Activated T-cell treated with anti-CD3 and anti-CD28 coated beads, Interleukin-2, amount 50 U/mL, for 24 hours (primary cell): ENCODE measurements at places on chromosomes 2 and 18.
A peak's percentile ranks its signal among the peaks of the same experiment; 100 is the strongest.

DNA sequence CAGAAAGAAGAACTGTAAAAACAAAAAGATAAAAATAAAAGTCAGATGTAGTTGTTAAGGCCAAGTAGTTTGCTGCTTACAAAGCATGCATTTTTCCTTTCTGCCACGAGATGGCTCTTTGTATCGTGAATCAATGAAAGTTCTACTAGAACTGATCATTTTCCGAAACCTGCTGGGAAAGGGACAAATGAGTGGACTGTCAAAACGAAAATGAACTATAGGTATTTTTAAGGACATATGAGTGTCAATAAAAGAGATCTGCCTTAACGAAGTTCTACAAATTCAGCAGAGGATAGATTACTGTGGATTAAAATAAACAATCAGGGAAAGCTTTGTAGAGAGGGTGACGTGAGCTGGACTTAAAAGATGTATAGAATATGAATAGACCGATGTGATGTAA is 15.0 kb upstream of the ELOA2 start:
- no peak for DNase-seq
- H3K36me3 ChIP-seq, result no peaks in the 10 kb centered on the region
- no peak overlapping the region for H3K27ac ChIP-seq
- no peaks in the 10 kb centered on the region for H3K4me1 ChIP-seq

GRCh38 chr2:183927406-183928325 is 670.7 kb upstream of the ZNF804A start:
- H3K4me3 ChIP-seq, result no peak overlapping the region
- no peaks in the 10 kb centered on the region for H3K4me1 ChIP-seq
- H3K36me3 ChIP-seq, result no peaks in the 10 kb centered on the region
- H3K27me3 ChIP-seq, result no peaks in the 10 kb centered on the region

DNA sequence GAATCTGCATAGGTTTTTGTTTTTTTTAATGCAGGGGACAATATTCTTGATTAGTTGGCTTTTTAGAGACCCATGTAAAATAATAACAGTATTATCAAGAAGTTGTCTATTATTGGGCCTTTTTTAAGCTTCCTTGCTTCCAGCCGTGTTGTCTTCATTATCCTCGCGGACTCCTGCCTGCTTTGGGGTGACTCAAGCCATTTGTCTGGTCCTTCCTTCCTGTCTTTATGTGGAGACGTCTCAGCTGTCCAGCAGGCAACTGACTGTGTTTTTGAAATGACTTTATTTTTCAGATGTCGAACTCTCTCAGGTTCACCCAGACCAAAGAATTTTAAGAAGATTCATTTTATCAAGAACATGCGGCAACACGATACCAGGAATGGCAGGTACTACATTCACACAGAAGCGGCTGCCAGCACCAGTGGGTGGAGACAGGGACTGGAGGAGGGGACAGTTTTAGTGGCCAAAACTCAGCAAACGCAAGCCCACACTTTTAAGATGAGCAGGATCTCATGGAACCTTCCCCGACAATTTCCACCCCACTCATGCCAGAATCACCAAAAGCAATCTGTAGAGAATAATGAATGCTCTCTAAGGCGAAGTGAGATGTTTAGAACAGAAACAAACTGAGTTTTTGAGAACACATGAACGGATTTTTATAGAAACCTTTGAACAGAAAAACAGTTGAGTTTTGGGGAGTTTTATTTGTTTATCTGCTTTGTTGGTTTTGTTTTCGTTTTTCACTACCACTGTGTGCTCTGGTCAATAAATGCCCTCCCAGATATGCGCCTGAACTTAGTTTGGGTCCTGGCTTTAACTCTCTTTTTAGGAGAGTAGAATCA is 59.1 kb downstream of the CABLES1 start:
- H3K4me3 ChIP-seq, result no peak overlapping the region
- H3K27ac ChIP-seq, result no peak overlapping the region
- H3K36me3 ChIP-seq, result no peaks in the 10 kb centered on the region
- DNase-seq, result no peak
- H3K4me1 ChIP-seq, result peaks cover 9% of the 10 kb centered on the region

GRCh38 chr18:24138789-24139616 is at the start of gene CABYR:
TSS of gene CABYR (plus strand) at chr18:24139062. CDS start at chr18:24143115, 4,053 bp downstream.
- H3K4me1 ChIP-seq, result peaks cover 26% of the 10 kb centered on the region
- DNase-seq, result peak; percentile 80
- H3K27ac ChIP-seq, result peak within 1 kb of the TSS; percentile 65
- peaks cover 6% of the 10 kb centered on the region for H3K36me3 ChIP-seq
- peaks cover 23% of the 10 kb centered on the region for H3K27me3 ChIP-seq

GRCh38 chr2:50680646-50681045 is 351.3 kb downstream of the NRXN1 start:
- H3K4me1 ChIP-seq, result no peaks in the 10 kb centered on the region
- no peak for DNase-seq
- H3K36me3 ChIP-seq, result no peaks in the 10 kb centered on the region
- no peaks in the 10 kb centered on the region for H3K27me3 ChIP-seq
- no peak overlapping the region for H3K27ac ChIP-seq

DNA sequence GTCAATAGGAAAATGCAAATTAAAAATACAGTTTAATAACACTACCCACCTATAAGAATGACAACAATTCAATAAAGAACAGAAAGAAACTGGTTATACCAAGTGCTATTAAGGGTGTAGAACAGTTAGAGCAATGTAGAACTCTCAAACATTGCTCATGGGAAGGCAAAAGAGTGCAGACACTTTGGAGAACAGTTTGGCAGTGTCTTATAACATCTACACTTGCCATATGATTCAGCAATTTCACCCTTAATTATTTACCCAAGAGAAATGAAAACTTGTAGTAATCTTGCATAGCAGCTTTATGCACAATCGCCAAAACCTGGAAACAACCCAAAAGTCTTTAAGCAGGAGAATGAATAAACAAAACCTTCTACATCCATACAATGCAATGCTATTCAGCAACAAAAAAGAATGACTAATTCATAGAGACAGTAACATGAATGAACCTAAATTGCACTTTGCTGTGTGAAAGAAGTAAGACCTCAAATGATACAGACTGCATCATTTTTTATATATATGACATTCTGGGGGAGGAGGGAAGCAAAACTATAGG is 455.2 kb downstream of the THSD7B start:
- no peaks in the 10 kb centered on the region for H3K4me1 ChIP-seq
- H3K27me3 ChIP-seq, result no peaks in the 10 kb centered on the region
- no peak for DNase-seq
- H3K36me3 ChIP-seq, result no peaks in the 10 kb centered on the region
- no peak overlapping the region for H3K4me3 ChIP-seq
